Stomach (tissue), 19 donors: ENCODE measurements at places on chromosomes 1 and 21. TPM values are rescaled to one million over a fixed set of nuclear protein-coding genes. Genes with fewer than 3 reads are reported as not detected.
A peak's percentile ranks its signal among the peaks of the same experiment; 100 is the strongest.

GRCh38 chr1:51433269-51433971 lies 85.6 kb downstream of the EPS15 start:
- H3K27ac ChIP-seq: peak overlapping the region; percentile 66
- no peaks in the 10 kb centered on the region for H3K4me1 ChIP-seq
- no peaks in the 10 kb centered on the region for H3K27me3 ChIP-seq
- no peak overlapping the region for H3K4me3 ChIP-seq
- DNase-seq: peak; percentile 25

- H3K36me3 ChIP-seq: peaks cover 98% of the 10 kb centered on the region
- no peak overlapping the region for H3K4me3 ChIP-seq
- H3K27me3 ChIP-seq: no peaks in the 10 kb centered on the region
- peaks cover 9% of the 10 kb centered on the region for H3K4me1 ChIP-seq
- peak; percentile 25 for DNase-seq
- no peak overlapping the region for H3K27ac ChIP-seq
These were observed 22.0 kb downstream of the LRRC42 start for GRCh38 chr1:53968125-53968513.

WNT3A gene
- total RNA-seq: not detected

CD247 gene
- total RNA-seq: not detected

DNA sequence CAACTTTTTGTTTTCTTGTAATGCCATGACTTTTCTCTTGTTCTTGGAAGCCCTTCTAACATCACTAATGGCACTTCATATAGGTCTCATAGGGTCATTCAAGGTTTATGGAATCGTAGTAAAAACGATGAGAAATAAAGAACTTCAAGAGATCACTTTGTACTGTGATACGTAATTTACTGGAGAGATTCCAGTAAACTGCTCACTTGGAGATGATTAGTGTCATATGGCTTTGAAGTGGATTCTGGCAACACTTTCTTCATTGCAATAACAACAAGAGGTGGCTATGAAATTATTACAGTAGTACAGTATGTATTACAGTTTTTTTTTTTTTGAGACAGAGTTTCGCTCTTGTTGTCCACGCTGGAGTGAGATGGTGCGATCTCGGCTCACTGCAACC lies 103.4 kb downstream of the RUSC1 start:
- peaks cover 4% of the 10 kb centered on the region for H3K4me1 ChIP-seq
- DNase-seq: no peak
- H3K27me3 ChIP-seq: no peaks in the 10 kb centered on the region

DNA sequence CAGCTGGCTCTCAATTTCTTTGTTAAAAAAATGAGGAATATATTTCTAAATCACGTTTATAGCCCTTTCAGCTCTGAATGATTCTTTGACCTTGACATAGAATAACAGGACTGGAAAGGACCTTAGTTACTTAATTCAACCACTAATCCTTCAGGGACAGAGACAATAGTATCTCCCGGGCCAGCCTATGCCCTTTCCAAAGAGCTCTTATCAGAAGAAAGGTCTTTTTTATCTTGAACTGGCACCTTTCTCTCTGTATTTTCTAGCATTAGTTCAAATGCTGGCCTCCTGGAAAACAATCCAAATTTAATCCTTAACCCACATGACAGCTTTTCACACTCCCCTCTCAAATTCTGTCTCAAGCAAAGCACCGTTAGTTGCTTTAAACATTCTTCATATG lies 44.8 kb upstream of the FBXO28 start:
- no peak overlapping the region for H3K4me3 ChIP-seq
- H3K36me3 ChIP-seq: no peaks in the 10 kb centered on the region
- no peak overlapping the region for H3K27ac ChIP-seq
- H3K4me1 ChIP-seq: no peaks in the 10 kb centered on the region

DNA sequence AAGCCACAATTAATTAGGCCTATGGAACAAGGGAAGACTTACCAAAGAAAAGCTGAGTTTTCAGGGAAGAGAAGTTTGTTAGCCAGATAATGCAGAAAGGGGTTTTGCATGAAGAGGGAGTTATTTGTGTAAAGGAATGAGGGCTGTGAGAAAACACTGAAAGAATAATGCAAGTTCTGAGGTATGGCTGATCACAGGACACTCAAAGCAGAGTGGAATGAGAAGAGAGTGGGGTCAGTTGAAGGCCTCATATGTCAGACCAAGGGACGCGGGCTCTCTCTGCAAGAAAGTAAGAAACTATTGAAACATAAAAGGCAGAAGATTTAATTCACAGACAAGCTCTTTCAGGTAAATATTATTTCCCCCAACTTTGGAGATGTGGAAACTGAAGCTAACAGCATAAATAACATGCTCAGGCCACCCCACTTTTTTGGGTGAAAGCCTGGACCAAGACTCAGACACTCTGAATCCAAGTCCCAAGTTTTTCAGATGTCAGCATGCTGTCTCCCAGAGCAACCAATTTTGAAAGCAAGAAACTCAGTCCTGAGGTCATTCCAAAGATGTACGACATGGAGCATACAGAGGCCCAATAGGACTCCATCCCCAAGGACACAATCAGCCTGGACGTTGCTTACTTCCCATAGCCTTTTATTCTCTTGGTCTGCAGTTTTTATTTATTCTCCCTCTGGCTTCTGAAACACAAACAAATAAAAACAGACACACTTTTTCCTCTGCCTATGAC lies 47.3 kb upstream of the FGGY start:
- H3K4me1 ChIP-seq: no peaks in the 10 kb centered on the region
- no peak overlapping the region for H3K4me3 ChIP-seq
- no peaks in the 10 kb centered on the region for H3K36me3 ChIP-seq
- peak overlapping the region; percentile 11 for H3K27ac ChIP-seq
- DNase-seq: peak; percentile 24
- H3K27me3 ChIP-seq: no peaks in the 10 kb centered on the region

LINGO4 gene
- total RNA-seq: not detected

- no peaks in the 10 kb centered on the region for H3K4me1 ChIP-seq
- H3K27ac ChIP-seq: no peak overlapping the region
- no peaks in the 10 kb centered on the region for H3K27me3 ChIP-seq
- DNase-seq: no peak
- no peaks in the 10 kb centered on the region for H3K36me3 ChIP-seq
These were observed 508.8 kb downstream of the PLPP3 start for GRCh38 chr1:56070601-56071000.

DNA sequence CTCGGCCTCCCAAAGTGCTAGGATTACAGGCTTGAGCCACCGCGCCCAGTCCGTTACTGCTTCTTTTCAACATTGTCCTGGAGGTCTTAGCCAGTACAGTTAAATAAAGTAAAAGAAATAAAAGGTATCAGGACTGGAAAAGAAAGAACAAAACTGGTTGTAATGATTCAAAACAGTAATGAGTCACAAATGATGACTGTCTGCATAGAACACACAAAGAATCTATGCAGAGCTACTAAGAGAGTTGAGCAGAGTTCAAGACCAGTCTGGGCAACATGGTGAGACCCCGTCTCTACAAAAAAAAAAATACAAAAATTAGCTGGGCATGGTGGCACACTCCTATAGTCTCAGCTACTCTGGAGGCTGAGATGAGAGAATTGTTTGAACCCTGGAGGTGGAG lies 23.4 kb downstream of the BCAR3 start:
- H3K36me3 ChIP-seq: no peaks in the 10 kb centered on the region
- H3K27me3 ChIP-seq: no peaks in the 10 kb centered on the region
- peaks cover 36% of the 10 kb centered on the region for H3K4me1 ChIP-seq
- no peak overlapping the region for H3K4me3 ChIP-seq
- no peak for DNase-seq

DNA sequence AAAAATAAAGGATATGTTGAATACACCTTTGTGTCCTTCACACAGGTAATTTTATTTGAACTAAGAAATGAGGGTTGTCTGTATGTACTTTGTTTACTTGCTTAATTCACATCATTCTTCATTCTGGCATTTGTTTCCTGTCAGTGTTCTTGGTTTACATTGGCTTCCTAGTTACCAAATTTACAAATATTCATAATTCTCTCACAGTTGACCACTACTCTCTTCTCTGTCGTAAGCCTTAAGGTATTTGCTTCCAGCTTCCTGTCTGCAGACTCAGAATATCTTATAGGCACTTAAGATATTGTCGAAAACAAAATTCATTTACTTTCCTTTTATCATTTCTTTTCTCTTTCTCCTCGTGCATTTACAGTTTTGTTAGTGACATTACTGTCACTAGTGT lies 15.9 kb downstream of the RNPC3 start:
- H3K36me3 ChIP-seq: peaks cover 98% of the 10 kb centered on the region
- no peaks in the 10 kb centered on the region for H3K27me3 ChIP-seq
- no peak for DNase-seq
- no peaks in the 10 kb centered on the region for H3K4me1 ChIP-seq
- no peak overlapping the region for H3K27ac ChIP-seq

KLHDC8A gene
- not detected for total RNA-seq

CFAP74 gene
- total RNA-seq: not detected

S100A7 gene
- not detected for total RNA-seq

DNA sequence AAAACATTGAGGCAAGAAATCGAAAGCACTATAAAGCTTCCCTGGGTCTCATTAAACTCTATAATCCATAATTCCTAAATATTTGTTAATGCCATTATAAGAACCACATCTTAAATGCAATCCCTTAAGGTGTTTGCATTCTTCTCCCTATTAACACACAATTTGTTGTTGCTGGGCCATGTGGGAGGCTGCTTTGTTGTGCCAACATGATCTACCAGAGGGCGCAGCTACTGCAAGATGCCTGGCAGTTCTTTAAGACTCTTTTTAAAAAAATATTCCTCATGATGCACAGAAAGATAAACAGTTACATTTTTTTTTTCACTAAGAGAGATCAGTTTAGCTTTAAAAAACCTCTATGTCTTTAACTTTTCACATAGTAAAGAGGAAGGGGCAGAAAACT lies 39.0 kb upstream of the BCAS2 start:
- no peak overlapping the region for H3K4me3 ChIP-seq
- H3K36me3 ChIP-seq: peaks cover 36% of the 10 kb centered on the region
- no peaks in the 10 kb centered on the region for H3K27me3 ChIP-seq

DNA sequence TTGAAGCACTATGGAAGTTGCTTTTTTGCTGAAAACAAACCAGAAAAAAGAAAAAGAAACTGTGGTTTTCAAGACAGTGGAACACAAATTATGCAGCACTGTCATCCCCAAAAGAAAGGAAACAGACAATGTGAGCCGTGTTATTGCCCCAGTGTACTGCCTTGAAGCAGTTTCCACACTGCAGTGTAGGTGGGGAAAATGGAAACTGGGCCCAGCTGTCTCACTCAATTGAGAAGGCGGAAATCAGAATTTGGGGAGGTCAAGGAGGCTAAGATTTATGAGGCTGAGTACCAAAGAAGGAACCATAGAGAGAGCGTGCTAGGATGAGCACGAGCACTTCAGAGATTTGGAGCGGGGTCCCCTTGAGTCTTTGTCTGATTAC lies 55.5 kb downstream of the MPZL1 start:
- no peak overlapping the region for H3K27ac ChIP-seq
- no peak overlapping the region for H3K4me3 ChIP-seq
- H3K27me3 ChIP-seq: no peaks in the 10 kb centered on the region
- H3K4me1 ChIP-seq: no peaks in the 10 kb centered on the region
- peaks cover 56% of the 10 kb centered on the region for H3K36me3 ChIP-seq
- no peak for DNase-seq

PCAT6 gene
- not detected for total RNA-seq

DNA sequence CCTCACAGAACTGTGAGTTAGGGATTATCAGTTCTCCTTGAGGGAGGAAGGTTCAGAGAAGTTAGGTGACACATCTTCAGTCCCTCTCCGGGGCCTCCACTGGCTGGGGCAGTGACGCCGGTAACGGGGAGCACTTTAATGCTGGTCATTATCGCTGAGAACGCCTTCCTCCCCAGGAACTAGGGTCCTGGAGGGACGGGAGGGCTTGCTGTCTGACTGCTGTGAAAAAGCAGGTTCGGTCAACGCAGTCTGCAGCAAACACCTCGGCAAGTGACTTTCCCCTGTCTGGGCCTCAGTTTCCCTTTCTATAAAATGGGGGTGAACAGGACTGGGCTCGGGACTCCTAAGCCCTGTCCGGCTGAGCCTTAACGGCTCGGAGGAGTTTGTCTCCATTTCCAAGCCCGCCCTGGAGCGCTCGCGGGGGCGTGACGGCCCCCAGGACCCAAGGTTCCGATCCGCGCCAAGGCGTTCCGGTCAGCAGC lies 341 bp upstream of the TMEM61 start:
- H3K36me3 ChIP-seq: no peaks in the 10 kb centered on the region
- H3K27ac ChIP-seq: peak overlapping the region; percentile 50
- H3K4me1 ChIP-seq: peaks cover 37% of the 10 kb centered on the region
- peak overlapping the region; percentile 69 for H3K4me3 ChIP-seq
- H3K27me3 ChIP-seq: peaks cover 10% of the 10 kb centered on the region
